ENCODE measurements at places on chromosomes 3 and 15.

GRCh38 chr15:90154861-90155626 is 46.1 kb upstream of the SEMA4B start:
- DNase-seq, result no peak

- DNase-seq, result peak; percentile 3
Observed at GRCh38 chr15:84684092-84684491, 26.1 kb upstream of the NMB start.

- no peak for DNase-seq
Observed at GRCh38 chr3:106642161-106642560, 735.1 kb upstream of the CCDC54 start.

GRCh38 chr15:92661069-92661468 is 5.5 kb upstream of the FAM174B start:
- no peak for DNase-seq

DNA sequence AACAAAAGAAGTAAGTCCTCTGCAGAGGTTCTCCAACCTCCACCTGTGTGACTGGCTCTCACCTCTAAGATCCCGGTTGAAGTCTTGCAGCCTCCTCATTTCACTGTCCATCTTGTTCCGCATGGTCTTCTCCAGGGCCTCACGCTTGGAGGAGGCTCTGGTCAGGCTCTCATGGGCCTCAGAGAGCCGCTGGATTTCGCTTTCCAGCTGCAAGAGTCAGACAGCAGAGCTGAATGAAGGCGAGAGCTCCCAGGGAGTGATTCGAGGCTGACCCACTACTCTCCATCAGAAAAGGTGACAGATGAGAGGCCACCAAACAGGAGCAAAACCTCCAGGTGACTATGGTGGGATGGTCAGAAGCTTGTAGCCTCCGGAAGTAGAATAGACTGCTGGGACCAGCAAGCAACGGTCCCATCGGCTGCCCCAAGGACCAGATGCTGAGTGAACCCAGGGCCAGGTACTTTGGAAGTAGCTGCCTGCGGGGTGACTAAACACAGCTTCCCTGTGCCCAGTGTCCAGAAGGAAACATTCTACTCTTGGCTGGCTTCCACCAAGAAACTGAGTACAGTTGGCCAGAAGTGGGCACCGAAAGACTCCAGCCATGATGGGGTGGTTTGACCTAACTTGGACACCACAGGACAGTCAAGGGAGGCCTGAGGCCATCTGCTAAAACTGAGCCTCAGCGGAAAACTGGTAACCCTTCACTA is 7.9 kb downstream of the AMOTL2 start:
- DNase-seq, result no peak

- DNase-seq, result peak; percentile 77
Observed at GRCh38 chr3:195895078-195895860, 13.1 kb downstream of the TNK2 start.

- DNase-seq, result peak; percentile 9
Observed at GRCh38 chr3:167653760-167654159, at the start of gene WDR49. TSS of gene WDR49 (minus strand) at chr3:167653942. CDS start at chr3:167653425, 517 bp downstream.

GRCh38 chr3:43790060-43790459 is 99.3 kb downstream of the ABHD5 start:
- DNase-seq, result no peak

GRCh38 chr15:58269455-58270414 is 131.6 kb downstream of the AQP9 start:
- DNase-seq, result peak; percentile 33

DNA sequence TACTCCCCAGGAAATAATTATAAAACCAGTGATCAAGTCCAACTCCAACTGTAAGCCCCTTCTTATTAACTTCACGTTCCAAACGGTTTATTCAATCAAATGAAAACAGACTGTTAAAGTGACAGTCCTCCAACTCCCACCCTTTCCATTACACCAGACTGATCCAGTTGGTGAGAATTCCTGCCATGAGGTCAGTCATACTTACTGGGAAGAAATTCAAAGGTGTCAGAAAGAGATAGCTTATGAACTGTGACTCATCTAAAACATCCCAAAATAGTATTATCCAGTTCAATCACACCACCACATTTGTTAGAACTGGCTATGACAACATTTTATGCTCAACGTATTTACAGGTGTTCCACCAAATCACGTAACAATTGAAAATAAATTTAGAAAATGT is 19.5 kb downstream of the SMARCC1 start:
- no peak for DNase-seq

- no peak for DNase-seq
Observed at GRCh38 chr15:70528816-70529215, 234.5 kb downstream of the UACA start.

GRCh38 chr3:112546216-112546759 is 15.5 kb downstream of the ATG3 start:
- no peak for DNase-seq

DNA sequence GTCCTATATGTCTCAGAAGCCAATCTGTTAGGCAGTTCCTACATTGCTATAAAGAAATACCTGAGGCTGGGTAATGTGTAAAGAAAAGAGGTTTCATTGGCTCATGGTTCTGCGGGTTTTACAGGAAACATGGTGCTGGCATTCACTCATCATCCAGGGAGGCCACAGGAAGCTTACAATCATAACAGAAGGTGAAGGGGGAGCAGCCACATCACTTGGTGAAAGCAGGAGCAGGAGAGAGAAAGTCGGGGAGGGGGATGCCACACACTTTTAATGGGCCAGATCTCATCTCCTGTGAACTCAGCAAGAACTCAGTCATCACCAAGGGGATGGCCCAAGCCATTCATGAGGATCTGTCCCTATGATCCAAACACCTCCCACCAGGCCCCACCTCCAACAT is 9.1 kb downstream of the SLC49A4 start:
- DNase-seq, result no peak

- DNase-seq, result no peak
Observed at GRCh38 chr3:146100825-146101444, 60.0 kb downstream of the PLOD2 start.

DNA sequence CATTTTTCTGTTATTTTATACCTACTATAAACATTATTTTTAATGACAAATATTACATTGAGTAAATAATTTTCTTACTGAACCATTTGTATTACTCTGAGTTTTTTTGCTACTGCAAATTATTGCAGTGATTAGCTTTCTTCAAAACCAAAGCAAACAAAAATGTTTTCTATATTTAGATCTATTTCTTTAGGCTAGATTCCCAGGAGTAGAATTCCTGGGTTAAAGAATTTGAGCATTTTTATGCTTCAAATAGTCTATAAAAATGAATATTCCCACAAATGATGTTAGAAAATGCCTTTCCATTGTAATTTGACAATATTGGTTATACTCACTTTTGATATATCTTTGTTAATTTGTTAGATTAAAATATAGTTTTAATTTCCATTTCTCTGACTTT is 76.8 kb downstream of the LEKR1 start:
- DNase-seq, result no peak

- DNase-seq, result no peak
Observed at GRCh38 chr3:26437678-26438077, 184.9 kb upstream of the LRRC3B start.

DNA sequence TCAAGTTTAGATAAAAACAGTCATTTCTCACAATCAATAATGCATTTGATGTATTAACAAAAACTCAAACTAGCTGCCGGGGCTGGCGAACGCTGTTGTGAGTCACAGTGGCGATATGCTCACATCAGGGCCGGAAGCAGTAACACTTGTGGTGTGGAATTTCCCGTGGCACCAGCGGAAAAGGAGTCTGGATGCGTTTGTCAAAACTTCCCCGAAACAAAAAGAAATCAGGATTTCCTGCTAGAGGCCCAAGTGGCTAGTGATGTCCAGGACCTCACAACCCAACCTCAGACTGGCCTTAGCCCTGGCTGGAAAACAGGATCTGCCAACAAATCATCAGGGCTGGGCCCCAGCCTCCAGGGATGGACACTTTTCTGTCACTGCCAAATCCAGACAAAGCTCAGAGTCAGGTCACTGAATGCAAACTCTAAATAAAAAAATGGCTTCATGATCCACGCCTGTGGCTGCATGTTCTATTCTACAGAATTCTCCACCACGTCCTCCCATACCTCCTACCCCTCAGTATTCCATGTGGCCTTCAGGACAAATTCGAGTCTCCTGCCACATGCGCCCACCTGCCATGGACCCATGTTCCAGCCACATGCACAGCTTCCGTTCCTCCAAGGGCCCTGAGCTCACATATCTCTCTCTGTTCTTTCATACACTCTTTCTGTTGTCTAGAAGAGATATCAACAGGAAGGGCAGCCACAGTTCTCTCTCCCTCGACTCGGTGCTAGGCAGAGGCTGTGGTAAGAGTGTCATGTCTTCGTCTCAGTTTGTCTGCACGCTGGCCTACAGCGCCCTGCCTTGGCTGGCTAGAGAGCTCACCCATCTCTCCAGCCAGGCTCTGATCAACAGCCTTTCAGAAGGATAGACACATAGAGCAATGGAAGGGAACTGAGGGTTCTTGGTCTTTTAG is 35.4 kb downstream of the EHD4 start:
- DNase-seq, result peak; percentile 85

DNA sequence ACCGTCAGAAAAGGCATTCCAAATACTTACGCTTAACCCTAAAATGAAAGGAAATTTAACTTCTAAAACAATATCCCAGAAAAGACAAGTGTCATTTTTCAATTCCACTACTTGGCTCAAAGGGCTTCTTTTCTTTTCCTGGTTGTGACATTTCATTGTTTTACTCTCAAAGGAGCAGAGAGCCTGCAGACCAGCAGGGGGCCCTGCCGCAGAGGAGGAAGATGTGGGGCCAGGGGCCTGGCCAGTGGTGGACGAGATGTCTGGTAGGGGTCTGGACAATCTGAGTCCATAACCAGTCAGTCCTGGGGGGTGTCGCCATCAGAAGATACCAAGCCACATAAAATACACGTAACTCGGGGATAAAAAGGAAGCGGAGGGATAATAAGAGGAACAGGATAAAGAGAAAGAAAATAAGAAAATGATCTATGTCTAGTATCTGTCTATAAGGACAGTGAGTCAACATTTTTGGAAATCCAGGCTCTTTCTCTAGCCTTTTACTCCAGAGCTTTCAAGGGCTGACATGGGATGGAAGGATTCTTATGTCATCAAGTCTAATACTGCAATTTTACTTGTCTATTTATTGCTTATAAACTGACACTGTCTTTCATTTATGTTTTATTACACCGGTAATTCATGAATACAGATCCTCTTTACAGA is 54.2 kb upstream of the ARHGEF3 start:
- DNase-seq, result peak; percentile 22

- no peak for DNase-seq
Observed at GRCh38 chr3:108223928-108224327, 1.7 kb upstream of the IFT57 start.

DNA sequence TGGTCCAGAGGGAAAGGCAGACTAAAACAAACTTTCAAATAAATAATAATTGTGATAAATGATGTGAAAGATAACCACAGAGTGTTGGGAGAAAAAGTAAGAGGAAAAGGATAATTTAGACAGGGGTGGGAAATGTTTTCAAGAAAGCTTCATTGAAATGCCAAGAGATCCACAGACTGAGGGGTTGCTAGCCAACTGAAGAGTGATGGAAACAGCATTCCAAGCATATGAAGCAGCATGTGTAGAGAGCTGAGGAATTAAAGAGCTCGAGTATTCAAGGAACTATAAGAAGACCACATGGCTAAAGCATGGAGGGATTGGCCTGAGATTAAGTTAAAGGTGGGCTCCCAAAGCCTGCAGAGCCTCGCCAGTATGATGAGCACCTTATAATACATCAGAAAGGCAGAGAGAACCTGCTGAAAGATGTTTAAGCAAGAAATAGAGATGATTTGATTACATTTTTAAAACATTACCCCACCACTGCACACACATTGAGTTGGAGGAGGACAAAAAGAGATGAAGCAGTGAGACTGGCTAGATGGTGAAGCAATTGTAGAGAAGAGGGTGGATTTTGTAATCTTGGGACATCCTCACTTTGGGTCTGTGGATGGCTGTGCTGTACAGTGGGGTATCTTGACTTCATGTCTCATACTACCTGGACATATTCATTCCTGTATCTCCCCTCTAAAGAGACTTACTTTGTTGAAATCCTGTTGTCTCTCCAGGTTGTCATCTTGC is 100.8 kb downstream of the STAC start:
- no peak for DNase-seq

DNA sequence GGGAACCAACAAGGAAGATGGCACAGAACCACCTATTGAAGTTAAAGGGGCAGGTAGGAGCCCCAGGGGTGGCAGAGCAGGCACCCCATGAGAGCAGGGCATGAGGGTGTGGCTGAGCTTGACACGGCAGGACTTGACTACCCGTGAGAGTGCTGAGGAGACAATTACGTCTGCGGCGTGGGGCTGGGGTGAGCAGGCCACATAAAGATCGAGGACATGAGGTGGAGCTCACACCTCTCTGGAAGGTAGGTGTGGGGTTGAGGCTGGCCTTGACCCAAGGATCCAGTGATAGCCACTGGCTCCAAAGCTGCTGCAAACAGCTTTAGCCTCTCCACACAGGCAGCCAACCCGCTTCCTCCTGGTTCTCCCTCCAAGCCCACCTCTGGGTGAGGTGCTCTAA is 64.5 kb downstream of the PCSK6 start:
- no peak for DNase-seq

DNA sequence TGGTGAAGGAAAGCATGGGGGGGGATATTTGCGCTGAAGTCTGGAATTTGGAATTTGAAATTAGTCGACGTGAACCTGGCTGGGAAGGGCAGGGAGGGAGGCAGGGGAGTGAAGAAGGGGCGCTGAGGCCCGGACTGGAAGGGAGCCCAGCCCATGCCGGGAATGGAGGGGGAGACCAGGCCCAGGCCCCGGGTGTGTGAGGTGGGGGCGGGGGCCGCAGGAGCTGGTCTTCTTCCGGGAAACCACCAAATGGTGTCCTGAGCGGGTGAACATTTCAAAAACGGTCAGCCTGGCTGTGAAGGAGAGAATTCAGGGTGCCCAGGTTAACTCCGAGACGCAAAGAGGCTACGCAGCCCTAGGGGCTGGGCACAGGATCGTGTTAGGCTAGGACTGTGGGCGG is 497 bp upstream of the PRR20G start:
- no peak for DNase-seq

GRCh38 chr3:173733029-173733652 is 335.6 kb downstream of the NLGN1 start:
- no peak for DNase-seq

DNA sequence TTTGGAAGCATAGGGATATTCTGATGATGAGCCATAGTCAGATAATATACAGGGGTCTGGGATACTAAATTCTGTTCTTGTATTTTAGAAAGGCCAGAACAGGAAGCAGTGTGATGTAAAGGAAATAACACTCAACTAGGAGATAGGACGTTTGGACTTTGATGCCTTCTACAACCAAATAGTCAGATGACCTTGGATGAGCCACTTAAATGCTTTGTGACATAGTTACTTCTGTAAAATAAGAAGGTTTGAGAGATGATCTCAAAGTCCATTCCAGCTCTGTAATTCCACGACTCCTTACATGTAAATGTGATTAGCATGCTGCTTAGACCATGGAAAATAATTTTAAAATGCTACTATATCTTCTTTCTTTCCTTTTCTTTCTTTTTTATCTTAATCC is 29.5 kb upstream of the CCDC54 start:
- DNase-seq, result no peak

DNA sequence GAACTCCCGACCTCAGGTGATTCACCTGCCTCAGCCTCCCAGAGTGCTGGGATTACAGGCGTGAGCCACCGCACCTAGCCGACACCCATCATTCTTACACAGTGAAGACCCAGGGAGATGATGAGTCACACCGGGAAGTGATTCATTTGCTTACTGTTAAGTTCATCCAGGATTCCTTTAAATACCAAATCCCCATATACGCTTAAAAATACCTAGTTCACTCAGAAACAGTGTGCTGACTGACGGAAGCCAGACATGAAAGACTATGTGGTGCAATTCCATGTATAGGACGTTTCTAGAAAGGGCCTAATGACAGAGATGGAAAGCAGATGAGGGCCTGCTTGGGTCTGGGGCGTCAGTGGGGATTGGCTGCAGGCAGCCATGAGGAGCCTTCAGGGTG is 75.2 kb downstream of the APBA2 start:
- DNase-seq, result no peak

- DNase-seq, result no peak
Observed at GRCh38 chr3:179885950-179886349, 150.8 kb downstream of the PEX5L start.

Measured in CD4-positive, alpha-beta T cell treated with Interleukin-1 beta for 1 hour (primary cell).